Stimulated activated CD8-positive, alpha-beta memory T cell treated with anti-CD3 and anti-CD28 coated beads, Interleukin-7, amount 100 ng/mL, for 1 hour (primary cell): ENCODE measurements at places on chromosomes 13 and 19.
A peak's percentile ranks its signal among the peaks of the same experiment; 100 is the strongest.

- no peak for DNase-seq
These were observed at the start of gene HS6ST3 for GRCh38 chr13:96089749-96090239. Gene HS6ST3 (plus strand): TSS chr13:96090107.

DNA sequence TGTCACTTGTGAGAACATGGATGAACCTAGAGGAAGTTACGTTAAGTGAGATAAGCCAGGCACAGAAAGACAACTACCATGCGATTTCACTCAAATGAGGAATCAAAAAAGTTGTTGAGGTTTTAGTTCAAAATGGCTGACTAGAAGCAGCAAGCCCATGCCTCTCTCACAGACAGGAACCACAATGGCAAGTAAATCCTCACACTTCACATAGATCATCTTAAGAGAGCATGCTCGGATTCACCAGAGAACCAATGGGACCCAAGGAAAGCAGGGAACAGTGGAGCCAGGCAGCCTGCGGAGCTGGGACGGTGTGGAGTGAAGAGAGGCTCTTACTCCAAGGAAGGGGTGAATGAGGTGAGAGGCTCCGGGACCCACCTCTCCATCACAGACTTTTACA, 581.0 kb downstream of the UQCRFS1 start:
- no peak for DNase-seq

DNA sequence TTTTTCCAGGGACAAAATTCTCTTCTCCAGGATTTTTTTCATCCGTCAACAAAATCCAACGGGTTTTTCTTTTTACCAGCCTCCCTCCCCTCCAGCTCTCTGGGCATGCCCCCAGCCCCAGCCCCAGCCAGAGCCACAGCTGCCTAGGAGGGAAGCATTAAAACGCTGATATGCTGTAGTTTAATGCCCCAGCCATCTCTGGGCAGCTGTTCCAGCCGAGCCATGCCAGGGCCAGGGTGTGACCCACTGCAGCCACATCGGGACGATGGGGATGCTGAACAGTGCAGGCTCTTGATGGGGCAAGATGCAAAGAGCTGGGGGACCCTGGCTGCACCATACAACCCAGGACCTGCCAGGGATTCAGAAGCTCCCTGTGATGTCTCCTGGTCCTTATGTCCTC, 32.1 kb downstream of the TSHZ3 start:
- DNase-seq: no peak

DNA sequence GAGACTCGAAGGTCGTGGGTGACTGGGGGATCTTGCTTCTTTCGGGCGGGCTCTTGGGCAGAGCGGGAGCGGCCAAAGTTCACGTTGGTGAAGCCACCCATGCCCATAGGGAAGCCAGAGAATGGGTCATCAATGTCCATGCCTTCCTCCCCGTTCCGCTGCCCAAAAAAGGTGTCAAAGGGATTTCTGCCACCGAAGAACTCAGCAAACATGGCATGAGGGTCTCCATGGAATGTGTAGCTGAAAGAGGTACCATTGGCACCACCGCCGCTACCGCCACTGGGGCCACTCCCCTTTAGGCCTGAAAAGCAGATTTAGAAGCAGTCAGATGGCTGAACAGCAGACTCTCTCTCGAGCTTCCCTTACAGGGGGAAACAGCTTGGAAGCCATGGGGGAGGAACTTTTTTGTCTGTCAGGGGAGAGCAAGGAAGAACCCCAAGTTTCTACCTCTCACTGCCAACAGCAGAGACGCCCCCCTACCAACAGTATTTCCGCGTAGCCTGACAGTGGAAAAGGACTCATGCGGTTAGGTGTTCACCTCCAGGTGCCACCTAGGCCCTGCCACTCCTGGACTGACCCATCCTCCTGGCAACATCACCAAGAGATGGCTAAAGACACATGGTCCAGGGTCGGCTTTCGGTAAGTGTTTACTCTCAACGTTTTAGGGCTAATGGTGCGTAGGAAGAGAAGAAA, 1.3 kb downstream of the DNAJB1 start:
- DNase-seq: no peak

- no peak for DNase-seq
These were observed 891.5 kb downstream of the EFNB2 start for GRCh38 chr13:105643966-105644365.

GRCh38 chr19:32471811-32472210, 66.2 kb downstream of the DPY19L3 start:
- no peak for DNase-seq

- DNase-seq: no peak
These were observed 379.7 kb downstream of the GPC5 start for GRCh38 chr13:91778123-91778522.

DNA sequence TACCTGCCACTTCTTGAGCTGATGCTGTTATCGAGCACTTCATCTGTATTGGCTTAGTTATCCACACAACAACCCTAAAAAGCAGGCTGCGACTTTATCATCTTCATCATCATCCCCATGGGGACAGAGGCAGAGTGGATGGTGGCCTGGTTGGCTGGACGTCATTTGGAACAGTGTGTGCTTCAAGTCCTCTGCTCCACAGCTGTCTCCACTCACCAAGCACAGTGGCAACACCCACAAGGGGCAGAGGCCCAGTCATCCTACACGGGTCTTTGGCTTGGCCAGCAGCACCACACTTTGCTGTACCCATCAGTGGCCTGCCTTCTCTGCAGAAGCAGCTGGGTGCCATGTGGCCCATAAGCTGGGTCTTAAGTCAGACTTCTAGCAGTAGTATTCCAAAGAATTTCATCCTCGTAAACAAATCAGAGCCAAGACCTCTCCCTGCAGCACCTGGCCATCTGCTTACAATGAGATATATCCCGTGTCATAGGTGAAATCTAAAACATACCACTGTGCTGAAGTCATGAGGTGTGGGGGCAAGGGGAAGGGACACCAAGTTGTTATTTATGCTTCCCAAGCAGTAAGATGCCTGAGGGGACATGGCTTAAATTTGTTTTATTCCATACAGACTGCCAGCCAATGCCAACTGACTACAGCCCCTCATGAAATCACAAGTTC, 47.9 kb upstream of the EPHX3 start:
- no peak for DNase-seq

DNA sequence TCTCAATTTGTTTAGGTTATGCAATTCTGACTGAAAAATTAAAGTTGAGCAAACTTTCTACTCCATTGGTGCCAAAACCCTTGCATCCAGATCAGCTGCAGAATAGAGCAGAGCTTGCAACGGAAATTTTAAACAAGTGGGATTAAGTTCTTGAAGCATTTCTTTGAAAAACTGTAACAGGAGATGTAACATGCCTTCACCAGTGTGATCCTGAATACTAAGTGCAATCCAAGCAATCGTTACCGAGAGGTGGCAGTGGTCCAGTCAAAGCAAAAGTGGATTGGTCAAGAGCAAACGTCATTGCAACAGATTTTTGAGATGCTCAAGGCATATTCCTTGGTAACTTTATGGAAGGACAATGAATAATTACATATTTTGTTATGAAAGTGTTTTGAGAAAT, 841.1 kb upstream of the SLITRK5 start:
- DNase-seq: no peak

GRCh38 chr13:44088991-44089413, 209.3 kb downstream of the LACC1 start:
- DNase-seq: no peak

DNA sequence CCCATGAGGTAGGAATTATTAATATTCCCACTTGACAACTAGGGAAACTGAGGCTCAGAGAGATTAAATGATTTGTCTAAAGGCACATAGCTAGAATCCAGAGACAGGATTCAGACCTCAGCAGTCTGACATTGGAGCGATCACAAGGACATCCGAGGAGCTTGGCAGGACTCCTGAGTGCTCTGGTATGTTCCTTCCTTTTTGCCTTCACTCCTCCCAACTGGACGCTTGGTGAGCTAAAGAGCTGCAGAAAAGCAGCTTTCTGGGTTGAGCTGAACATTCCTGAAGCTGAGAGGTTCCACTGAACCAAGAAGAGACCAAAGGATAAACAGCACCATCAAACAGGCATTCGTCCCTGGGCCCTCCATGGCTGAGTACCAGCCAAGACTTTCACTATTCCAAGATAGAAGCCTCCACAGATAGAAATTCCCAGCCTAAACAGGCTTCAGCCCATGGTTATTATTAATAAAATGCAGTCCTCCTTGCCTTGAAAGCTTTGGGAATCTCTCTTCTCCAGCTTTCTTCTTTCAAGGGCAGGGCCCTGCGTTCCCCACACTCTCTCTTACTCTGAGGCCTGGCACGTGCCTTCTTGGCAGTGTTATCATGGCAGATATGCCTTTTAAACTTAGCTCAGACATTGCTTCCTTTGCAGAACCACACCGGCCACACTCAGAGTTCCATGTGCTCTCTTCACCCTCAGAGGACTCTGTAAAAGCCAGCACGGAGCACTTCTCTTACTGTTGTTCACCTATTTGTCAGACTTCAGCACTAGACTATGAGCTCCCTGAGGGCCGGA, 97.1 kb downstream of the CYSLTR2 start:
- DNase-seq: no peak

DNA sequence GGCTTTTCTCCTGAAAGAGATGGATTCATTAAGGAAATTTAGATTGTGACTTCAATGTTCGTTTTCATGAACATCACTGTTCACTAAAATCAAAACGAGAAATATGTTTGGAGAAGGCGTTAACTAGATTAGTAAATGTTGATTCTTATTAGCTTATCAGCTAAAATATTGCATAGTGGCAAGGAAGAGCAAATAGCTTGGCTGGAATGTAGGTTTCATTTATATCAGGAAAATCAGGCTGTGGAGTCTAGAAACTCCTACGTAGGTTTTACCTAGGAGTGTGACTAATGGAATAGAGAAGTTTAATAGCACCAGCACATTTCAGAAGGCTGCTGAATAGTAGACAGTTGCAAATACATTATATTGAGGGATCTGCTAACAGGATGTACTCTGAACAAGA, 344.9 kb downstream of the LIG4 start:
- DNase-seq: no peak

- no peak for DNase-seq
These were observed 818 bp upstream of the SLITRK1 start for GRCh38 chr13:83883061-83883523.

GRCh38 chr19:19460761-19461265, 54.5 kb downstream of the TSSK6 start:
- DNase-seq: peak; percentile 37

DNA sequence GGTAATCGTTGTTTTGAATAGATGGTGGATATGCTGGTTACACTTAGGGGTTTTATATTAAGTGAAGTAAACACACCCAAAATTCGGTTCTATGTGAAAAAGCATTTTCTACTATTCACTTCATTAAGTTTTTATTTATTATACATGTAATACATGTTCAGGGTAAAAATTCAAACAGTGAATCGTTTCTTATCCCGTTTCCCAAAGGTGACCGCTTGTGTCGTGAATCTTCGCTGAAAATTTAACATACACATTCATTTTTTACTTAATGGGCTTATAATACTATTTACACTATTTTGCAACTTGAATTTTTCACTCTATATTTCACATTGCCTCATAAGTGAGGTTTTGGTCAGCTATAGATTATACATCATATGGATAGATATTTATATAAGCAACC, 24.5 kb downstream of the IPO5 start:
- no peak for DNase-seq

DNA sequence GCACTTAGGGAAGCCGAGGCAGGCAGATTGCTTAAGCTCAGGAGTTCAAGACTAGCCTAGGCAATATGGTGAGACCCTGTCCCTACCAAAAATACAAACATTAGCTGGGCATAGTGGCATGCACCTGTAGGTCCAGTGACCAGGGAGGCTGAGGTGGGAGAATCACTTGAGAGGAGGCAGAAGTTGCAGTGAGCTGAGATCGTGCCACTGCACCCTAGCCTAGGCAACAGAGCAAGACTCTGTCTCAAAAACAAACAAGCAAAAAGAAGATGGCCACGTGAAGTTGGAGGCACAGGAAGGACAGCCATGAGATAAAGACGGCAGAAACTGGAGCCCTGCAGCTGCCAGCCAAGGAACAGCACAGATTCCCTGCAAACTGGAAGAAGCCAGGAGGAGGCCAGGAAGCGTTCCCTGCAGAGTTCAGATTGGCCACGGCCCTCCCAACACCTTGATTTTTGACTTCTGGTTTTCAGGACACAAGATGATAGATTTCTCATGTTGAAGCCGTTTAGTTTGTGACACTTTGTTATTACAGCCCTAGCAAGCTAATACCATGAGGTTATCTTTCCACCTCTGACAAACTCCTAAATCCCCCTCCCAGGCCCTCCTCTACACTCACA, 786.7 kb downstream of the UQCRFS1 start:
- DNase-seq: no peak

DNA sequence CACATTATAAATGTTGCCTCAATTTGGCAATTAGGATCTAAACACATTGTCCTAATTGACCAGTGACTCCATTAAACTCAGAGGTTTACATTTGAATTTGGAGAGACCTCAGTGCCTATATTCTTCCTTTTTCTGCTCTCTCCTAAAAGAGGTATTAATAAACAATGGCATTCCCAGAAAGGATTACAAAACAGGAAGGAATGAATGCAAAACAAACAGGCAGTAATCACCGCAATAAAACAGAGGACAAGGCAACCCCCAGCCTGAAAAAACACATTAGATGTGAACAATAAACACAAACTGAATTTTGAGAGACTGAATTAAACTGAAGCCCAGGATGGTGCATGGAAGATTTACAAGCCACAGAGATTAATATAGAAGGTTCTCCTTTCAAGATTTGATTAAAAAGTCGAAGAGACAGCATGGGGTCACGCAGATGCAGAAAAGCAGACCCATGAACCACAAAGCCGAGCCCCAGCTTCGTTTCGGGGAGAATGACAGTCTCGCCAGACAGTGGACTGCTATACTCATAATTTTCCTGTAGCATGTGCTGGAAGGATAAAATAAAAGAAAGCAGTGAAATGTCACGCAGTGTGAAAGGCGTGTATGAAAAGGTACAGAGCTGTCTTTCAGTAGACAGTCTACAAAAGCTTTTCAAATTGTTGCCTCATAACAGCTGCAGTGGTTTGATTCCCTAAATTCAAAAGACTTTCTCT, 503.0 kb downstream of the LIG4 start:
- no peak for DNase-seq

GRCh38 chr19:10864538-10864899, 6.8 kb upstream of the CARM1 start:
- peak; percentile 54 for DNase-seq

DNA sequence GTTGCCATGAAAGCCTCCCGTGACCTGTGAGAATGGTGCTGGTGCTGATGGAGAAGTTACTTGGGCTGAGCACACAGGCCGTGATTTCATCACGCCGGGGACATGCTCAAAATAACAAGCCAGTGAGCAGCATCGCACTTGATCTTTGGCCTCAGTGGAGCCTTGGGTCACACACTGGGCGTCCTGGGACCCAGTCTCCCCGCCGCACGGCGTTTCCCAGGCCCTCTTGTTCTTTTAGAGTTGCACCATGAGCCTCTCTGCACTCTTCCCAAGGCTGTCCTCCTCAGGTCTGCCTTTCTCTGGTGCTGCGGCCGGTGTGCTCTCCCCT, 9.5 kb upstream of the NDUFS7 start:
- no peak for DNase-seq

GRCh38 chr19:55304279-55304978, 20.6 kb downstream of the BRSK1 start:
- DNase-seq: no peak

- no peak for DNase-seq
These were observed 139.9 kb downstream of the LACC1 start for GRCh38 chr13:44019651-44020050.
